ENCODE measurements at places on chromosomes 7 and 10. TPM values are rescaled to one million over a fixed set of nuclear protein-coding genes. Genes with fewer than 3 reads are reported as not detected.

DNA sequence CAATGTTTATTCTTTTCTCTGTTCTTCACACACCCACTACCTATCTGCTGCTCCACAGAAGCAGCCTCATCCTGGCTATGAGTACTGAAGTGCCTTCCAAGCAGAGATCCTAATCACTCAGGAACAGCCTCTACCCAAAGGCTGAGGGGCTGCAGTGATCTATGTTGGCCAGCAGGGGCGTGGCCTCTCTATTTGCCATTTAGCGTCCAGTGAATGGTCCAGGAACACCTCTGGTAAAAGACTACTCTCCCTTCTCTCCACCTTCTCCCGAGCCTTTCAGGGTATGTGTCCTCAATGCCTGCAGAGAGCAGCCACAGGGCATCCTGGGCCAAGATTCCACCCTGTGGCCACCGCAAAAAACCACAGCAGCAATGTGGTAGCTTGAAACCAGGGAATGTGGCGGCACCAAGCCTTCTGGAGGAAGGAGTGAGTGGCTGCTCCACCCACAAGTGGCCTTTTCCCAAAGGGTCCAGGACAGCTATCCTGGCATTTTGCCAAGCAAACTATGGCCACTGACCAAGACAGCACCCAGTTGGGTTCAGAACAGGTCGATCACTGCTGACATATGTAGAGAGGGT, 70.9 kb downstream of the SYPL1 start:
- peaks cover 8% of the 10 kb centered on the region for H3K4me1 ChIP-seq
- no peak overlapping the region for H3K27ac ChIP-seq
- H3K27me3 ChIP-seq: no peaks in the 10 kb centered on the region
- no peak overlapping the region for H3K4me3 ChIP-seq
- DNase-seq: no peak

DNA sequence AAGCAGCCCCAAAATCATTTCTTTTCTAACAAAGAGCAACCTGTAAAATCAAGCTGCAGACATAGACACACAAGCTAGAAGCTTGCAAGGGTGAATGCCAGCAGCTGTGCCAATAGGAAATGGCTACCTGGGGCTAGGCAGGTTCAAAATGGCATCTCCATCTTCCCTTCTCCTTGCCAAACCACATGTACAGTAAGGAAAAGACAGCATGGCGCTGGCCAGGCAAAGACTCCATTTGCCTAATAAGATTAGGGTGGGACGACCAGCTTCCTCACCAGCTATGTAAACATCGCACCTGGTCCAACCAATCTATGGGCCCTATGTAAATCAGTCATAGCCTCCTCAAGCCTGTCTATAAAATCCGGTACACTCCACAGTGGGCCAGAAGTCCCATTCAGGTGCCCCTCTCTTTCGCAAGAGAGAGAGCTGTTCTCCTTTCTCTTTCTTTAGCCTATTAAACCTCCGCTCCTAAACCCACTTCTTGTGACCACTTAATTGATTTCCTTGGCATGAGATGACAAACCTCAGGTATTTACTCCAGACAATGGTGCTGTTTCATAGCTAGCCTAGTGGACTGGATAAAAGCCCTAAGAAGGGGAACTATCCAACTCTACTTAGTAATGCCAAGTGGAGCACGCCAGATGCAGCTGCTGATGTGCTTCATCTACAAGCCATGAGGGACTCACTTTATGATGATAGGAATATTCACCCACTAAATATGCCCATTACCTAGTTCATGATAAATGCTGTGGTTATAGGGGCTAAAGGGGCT, 44.1 kb downstream of the HTR7 start:
- no peak overlapping the region for H3K4me3 ChIP-seq
- H3K27me3 ChIP-seq: no peaks in the 10 kb centered on the region
- H3K4me1 ChIP-seq: no peaks in the 10 kb centered on the region
- DNase-seq: no peak
- no peak overlapping the region for H3K27ac ChIP-seq

The AFAP1L2 gene
- total RNA-seq: 13.5 TPM

The FAM24A gene
- total RNA-seq: not detected

The SSC4D gene
- total RNA-seq: 0.41 TPM

All from transverse colon (tissue), 4 donors.